ENCODE measurements at places on chromosomes 12 and 14.

DNA sequence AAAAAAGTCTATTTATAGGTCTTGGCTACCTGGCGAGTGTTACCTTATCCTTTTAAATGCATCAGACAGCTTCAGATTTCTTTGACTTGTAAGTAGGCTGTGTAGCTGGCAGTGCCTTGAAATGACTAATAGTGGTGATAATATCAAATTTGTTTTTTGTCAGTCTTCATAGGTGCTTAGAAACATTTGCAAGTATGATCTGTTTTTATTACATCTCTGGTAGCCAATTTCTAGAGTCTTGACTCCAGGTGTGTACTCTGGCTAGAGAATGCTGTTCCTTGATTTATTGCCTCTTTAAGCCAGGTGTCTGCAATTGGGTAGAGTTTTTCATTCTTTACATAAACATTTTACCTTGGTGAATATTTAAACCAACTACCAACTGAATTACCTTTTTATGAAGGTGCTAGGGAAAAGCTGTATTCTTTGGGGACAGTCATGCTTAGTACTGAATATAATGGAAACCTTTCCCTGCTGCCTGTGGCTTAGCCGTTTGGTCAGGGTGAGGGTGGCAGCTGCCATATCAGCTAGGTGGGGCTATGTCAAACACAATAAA is 32.6 kb downstream of the MLXIP start:
- DNase-seq, result no peak

GRCh38 chr12:99975321-99975720 is 9.4 kb downstream of the ANKS1B start:
- DNase-seq, result no peak

DNA sequence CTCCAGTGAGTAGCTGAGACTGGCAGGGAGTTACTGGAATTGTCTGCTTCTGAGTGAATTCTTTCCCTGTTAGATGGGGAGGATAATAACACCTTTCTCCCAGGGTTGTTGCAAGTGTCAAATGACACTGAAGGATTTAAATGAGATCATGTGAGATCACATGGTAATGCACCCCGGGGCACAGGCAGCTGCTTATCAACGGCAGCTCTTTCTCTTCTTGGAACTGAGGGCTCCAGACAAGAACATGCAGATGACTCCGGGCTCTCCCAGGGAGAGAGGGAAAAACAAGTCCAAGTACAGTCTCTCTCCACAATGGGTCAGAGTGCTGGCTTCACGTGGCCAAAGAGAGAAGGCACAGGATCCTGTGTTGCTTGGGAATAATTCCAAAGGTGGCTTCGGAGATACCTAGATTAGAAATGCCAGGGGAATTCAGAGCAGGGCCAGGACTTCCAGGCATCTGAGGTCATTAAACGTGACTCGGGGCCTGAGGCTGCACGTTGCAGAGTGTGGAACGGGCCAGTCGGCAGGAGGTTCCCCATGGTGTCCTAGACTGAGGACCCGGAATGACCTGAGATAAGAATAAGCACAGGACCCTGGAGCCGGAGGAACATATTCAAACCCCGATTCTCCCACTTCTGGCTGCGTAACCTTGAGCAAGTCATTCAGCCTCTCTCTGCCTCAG is 109.2 kb downstream of the PRMT8 start:
- no peak for DNase-seq

DNA sequence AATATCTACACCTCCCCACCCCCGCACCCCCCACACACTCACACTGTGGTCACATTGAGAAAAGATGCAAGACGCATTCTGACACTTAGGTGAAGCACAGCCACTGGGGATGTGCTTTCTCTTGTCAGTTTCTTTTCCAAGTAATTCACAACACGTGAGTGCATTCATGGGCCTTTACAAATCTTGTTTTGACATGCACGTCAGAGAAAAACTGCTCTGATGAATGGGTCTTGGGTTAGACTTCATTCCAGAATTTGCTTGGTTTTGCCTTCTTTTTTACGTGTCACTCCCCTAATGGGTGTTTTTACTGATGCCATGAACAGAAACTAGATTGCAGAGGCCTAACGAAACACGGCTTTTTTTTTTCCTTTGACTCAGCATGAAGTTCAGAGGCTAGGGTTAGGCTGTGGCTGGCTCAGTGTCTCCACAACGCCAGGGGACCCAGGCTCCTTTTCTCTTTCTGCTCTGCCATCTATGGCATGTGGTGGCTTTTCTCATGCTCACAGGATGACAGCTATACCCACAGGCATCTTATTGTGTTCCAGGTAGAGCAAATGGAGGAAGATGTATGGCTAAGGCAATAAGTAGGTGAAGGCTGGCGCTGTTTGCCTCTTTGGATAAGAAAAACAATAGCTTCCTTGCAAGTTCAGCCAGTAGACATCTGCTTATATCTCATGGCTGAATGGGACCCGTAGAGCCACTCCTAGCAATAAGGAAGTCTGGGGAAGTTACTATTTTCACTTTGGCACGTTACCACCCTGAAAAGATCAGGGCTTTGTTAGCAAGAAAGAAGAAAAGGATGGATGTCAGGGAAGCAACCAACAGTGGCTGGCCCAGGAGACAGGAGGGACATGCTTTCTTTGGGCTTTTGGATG is 253.3 kb downstream of the SLC15A4 start:
- no peak for DNase-seq

- DNase-seq, result no peak
These were observed 27.4 kb downstream of the OAS2 start for GRCh38 chr12:113005762-113006161.

GRCh38 chr14:26775765-26776563 is 178.1 kb upstream of the NOVA1 start:
- peak; percentile 64 for DNase-seq

- DNase-seq, result no peak
These were observed 145.1 kb downstream of the ACSS3 start for GRCh38 chr12:81222846-81223592.

DNA sequence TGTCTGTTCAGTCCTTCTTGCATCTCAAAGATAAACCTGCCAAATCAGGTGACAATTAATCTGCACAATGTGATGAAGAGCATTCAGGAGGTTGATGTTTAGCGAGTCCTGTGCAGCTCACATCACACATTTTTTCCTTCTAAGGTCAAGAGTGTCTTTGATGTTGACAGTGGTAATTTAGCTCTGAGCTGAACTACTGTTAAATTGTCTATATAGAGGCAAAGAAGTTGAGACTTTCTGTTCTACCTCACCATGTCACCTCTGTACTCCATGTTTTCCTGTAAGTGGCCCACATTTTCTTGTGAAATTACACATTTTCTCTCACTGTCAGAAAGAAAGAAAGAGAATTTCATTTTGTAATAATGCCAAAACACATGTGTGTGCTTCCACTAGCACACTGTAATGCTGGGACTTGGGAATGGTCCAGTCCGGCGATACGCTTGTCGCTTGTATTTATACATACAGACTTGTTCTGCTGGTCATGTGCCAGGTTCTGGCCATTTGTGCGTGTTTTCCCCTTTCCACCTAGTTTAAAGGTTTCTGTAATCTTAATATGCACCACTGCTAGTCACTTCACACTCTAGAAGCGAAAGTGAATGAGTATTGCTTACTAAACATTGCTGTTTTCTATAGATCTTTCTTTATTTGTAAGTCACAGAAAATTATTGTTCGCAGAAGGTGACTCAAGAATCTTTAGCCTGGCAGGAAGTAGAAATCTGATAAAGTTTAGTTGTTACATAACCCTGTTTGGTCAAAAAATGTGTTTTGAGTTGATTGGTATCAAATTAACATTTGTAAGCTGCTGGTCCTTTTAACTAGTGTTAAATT is 328.9 kb downstream of the TMTC2 start:
- DNase-seq, result no peak
